ENCODE measurements at places on chromosomes 11 and 22.

DNA sequence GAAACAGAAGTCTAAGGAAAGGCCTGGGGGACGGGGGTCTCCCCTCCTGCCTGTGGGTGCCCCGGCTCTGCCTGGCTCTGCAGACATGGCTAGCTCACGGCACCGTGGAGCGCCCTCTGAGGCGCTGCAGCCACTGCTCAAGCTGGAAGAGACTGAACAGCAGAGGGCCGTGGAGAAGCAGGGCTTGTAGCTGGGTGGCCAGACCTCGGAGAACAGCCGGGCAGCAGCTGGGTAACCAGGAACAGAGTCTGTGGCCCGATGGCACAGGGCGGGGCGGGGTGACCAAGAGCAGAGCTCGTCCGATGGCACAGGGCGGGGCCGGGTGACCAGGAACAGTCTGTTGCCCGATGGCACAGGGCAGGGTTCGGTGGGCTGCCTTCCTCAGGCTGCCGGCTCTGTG, 18.1 kb downstream of the RNH1 start:
- DNase-seq, result no peak

DNA sequence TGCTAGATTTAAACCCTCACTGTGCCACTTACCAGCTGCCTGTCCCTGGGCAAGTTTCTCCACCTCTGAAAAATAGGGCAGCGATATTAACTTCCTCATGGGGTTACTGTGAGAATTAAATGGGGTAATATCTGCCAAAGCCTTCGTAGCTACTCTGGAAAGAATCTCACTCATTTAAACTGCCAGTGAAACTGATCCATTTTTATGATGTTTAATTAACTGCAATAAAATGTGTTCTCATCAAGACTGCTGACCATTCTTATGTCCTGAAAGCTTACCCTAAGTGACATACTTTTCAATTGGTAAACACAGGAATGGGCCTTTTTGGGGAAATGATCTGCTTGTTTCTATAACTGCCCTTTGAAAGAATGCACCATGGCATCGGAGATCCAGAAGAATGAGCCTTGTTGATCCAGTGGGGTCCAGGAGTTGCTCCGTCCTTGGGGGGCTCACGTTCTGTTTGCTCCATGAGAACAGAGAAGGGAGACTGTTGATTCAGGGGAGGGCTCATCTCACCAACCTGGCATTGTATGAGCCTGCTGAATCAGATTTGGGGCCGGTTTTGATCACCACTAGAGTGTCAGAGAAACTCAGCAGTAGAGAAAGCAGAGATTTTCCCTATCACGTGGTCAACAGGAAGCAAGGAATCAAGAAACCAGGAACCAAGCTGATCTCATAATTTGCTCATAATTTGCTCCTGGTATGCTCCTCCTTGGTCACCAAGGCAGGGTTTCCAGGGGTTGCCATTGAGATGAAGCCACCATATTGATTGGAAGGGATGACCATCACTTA, 7.0 kb upstream of the CCDC86 start:
- DNase-seq, result no peak

DNA sequence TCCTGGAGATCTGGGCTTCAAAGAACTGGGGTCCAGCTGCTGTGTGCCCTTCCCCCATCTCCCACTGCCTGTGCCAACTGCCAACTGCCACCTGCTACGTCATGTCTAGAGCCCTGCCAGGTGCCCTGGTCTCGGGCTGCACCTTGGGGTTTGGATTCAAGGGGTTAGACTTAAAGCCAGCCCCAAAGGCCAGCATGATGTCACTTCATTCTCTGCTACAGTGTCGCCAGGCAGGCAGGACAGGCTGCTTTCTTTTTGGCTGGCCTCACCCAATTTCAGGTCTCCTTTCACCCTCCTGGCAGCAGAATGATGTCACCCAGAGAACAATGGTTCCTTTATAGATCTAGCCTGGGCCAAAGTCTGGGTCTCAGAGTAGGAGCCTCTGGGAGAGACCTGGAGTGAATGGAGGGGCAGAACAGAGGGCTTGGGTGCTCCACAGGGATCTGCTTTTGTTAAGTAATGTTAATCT, 79.5 kb upstream of the CRYBB3 start:
- DNase-seq, result no peak

GRCh38 chr11:69483170-69483569, 1.7 kb downstream of the LINC01488 start:
- no peak for DNase-seq

DNA sequence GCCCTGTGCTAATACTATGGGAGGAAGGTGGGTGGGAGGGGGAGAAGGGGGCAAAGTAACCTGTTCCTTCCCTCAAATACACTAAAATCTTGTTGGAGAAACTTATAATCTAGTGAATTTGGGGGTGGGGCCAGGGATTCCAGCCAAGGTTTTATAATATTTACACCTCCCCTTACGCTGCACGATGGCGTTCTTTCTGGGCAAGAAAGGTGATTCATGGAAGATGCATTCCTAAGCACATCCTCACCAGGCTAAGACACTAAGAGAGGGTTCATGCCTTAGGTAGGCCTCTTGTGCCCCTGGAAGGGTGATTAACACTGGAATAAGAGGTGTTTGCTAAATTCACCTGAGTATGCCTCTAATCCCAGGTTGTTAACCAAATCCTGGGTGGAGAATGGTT, 82.6 kb downstream of the BARX2 start:
- DNase-seq, result no peak

DNA sequence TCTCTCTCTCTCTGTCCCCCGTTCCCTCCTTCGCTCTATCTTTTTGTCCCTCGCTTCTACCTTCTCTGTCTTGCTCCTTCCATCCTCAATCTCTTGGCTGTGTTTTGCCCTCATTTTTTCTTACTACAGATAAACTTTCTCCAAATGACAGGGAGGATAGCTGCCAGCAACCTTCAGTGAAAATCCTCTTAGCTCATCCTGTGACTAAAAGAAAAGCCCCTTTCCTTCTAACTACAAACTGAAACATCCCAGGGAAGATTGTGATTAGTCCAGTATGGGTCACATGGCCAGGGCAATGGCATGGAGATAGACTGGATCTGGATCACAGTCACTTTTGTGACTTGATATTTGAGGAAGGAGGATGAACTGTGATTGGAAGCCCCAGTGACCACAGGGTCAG, 10.4 kb downstream of the SPON1 start:
- no peak for DNase-seq

GRCh38 chr11:45846174-45846675, 1.1 kb upstream of the CRY2 start:
- no peak for DNase-seq

DNA sequence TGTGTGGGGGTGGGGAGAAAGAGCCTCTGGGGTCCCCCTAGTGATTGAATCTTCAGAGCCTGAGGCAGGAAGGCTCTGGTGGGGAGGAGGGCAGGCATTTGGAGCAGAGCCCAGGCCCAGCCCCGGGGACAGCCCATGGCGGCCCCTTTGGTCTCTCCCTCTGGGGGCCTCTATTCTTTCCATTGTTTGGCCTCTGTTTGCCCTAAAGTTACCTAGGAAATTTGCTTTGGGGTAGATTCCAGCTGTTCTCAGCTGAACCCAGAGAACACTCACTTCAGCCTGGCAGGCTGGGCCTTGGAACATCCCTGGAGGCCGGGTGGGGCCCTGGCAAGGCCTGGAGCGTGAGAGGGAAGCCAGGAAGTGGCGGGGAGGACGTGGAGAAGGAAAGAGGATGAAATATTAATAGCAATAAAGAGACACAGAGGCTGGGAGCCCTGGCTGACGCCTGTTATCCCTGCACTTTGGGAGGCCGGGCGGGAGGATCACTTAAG, 22.9 kb upstream of the A4GALT start:
- DNase-seq, result no peak

DNA sequence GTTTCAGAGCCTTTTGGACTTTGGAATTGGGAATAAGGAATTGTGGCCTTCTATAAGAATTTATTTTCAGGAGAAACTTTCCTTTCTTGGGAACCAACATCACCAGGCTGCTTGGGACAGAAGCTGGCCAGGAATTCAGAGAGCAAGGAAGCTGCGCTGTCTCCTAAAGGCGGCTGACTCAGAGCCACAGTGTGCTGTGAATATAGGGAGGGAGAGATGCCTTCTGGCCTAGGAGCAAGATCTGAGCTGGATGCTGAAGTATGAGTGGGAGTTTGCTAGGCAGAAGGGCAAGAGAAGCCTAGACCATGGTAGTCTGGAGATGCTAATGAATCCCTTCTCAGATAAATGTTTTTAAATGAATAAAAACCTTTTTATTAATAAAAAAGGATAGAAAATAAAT, 213.7 kb upstream of the TBCEL start:
- no peak for DNase-seq

DNA sequence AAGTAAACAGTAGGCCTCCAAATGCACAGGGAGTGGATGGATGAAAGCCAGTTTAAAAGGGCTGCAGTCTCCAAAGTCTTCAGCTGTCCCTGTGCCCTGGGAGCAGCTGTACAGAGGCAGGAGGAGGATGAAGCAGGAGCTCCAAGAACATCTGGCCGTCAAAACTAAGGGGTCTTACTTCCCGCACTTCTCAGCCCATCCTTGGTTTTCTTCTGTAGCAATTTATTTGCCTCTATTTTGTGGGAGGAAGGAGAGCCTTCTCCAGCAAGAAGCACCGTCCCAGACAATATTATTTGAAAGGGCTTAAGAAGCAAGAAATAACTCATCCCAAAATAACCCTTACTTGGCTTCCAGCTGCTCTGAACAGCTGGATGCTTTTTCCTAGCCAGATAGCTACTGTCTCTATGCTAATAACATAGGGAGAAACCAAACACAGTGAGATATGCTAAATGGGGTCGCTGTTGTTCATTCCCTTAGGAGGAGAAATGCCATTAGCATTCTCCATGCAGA, 133.2 kb downstream of the SPATA19 start:
- no peak for DNase-seq

DNA sequence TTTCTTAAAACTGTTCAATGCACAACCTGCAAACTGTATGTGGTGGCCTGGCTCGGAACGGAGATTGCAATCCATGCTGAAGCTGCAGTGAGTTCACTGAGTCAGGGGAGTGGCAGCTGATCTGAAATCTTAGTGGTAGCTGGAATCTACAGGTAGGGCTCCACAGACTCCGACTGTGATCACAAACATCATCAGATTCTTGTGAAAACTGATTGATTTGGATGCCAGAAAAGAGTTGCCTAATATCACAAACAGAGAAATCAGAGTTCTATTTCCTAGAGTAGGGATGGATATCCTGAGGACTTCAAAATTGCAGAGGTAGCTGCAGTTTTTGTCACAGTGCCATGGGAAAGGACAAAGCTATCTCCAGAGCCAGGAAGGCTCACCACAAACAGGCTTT, 57.5 kb upstream of the SC5D start:
- DNase-seq, result no peak

- DNase-seq, result no peak
Observed at GRCh38 chr22:32112380-32112779, 46.7 kb downstream of the C22orf42 start.

DNA sequence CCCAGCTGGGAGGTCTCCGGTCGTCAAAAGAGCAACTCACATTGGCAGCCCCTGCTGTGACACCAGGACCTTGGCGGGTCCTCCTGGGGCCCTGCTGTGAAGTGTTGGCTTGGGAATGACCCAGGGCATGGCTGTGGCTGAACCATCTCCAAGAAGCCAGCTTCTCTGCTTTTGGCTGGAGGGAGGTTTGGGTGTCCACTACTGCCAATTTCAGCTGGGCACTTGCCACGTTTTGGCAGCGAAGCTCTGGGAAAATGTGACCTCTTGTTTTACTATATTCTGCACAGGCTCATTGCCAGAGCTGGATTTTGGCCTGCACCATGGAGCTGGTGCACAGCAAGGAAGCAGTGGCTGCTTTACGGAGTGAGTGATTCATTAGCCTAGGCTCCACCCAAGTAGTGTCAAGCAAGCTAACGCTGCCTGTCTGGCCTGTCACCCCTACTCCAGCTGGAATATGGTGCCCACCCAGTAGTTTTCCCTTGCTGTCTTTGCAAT, 24.3 kb upstream of the SMCO4 start:
- DNase-seq, result no peak

DNA sequence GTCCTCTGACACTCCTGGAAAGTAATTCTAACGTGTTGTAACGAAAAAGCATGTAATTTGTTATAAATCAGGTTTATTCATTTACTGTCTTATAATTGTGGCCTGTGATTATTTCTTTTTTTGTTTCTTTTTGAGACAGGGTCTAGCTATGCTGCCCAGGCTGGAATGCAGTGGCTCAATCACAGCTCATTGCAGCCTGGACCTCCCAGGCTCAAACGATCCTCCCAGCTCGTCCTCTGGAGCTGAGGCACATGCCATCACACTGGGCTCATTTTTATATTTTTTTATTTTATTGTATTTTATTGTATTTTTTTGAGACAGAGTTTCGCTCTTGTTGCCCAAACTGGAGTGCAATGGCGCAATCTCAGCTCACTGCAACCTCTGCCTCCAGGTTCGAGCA, 15.9 kb downstream of the DENND5A start:
- DNase-seq, result no peak

DNA sequence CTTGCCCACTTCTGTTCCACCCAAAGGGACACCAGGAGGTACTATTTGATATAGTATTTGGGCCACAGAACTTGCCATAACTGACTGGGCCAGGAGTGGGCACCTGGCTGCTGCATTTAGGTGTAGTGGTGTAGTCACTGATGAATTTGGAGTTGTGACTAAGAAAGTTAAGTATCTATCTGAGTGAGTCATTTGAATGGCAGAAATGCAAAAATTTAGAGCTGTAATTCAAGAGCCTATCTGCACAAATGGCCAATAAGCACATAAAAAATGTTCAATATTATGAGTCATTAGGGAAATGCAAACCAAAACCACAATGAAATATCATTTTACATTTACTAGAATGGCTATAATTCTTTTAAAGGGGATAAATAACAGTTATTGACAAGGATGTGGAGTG, 14.7 kb downstream of the GLYATL2 start:
- DNase-seq, result no peak
